ENCODE measurements at places on chromosomes 4 and X.

- DNase-seq, result no peak
Measured at GRCh38 chr4:134999169-134999568, 797.6 kb upstream of the PABPC4L start.

GRCh38 chr4:158209825-158210807, at the start of gene TMEM144:
TMEM144 (plus strand) TSS chr4:158210486; CDS start chr4:158212668, 2,182 bp downstream.
- peak; percentile 39 for DNase-seq

DNA sequence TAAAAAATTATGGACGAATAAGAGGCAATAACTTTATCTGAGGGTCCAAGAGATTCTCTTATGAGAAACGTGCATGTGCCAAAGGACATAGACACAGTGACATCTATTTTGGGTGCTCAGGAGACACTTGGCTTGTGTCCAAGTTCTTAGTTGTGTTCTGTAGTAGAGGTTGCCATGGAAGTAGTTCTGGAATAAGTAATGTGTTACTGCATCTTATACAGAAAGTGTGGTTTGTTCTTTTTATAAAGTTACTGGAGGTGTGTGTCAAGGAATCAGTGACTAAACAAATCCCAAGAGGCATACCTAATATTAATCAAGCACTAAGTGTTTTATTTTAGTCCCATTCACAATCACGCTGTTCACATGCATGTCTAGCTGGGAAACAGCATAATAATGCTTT, 305.7 kb downstream of the ARHGAP24 start:
- DNase-seq, result no peak

DNA sequence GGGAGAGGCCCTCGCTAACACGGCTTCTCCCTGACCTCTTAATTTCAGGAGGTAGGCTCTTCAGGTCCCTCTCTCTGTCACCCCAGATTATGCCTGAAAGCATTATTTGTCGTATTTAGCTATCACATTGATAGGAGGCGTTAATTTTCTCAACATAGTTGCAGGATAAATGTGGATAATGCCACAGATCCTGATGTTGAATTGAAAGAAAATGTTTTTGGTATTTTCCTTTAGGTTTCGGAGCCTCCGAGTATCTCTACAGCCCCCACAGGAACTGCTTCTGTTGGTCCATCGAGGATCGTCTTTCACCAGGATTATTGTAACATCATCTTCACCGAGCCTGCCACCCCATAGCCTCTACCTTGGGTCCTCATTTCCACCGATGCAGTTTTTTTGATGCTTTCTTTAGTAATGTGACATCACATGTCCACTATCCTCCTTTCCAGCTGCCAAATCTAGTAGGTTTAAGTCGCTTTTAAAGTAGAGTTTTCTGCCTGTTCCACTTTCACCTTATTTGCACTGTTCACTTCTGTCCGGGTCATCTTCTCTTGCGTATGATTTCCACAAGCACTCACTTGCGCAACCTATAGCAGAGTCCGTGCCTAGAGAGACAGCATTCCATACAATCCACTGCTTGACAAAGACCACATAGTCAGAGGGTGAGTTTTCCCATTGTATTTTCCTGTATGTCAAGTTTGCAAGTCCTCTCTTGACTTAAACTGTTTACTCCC, 665 bp downstream of the TIGD2 start:
- no peak for DNase-seq

DNA sequence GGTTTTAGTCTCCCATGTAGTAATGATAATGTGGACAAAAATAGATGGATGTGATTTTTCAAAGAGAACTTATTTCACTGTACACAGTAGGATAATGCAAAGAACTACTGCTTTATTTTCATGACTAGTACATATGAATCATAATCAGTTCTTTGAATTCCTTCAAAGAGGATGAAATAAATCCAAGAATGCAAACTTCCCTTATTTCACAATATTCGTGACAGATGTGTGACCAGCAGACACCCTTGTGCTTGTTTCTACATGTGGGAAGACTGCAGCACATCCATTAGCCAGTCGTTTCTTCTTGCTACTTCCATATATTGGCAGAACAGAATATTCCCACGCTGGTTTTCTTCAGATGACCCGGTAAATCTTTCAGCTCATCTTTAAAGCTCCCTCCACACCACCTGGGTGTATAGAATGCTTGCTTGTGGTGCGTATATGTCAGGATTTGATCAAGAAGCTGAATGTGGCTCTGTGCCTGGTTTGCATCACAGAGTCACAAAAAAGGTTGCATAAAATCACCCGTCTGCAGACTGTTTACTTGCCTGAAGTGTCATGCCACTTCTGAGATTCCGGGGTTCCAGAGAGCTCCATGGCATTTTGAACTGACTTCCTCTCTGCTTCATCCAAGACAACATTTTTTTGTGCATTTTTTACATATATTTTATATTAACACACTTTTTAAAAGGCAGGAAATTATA, 47.7 kb upstream of the FAT4 start:
- no peak for DNase-seq

DNA sequence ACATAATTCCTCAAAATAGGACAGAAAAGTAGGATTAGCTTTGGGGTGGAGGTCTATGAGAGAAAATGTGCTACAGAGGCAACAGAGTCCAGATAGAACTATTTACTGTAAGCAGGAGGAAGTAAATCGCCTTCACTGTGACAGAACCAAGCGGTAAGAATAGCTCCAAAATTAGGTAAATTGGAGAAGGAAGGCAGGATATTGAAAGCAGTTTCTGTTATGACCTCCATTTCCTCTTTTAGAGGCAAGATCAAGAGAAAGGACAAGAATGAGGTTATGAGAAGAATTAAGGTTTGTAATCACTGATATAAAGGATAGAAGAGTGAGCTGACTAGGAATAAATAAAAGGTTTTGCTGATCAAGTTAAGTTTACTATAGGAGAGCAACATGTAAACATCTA, 44.1 kb upstream of the NEUROG2 start:
- DNase-seq, result no peak

- DNase-seq, result no peak
Measured at GRCh38 chr4:144715230-144715629, 69.3 kb downstream of the HHIP start.

- DNase-seq, result no peak
Measured at GRCh38 chr4:2492970-2493369, 24.1 kb downstream of the RNF4 start.

GRCh38 chr4:82421796-82422560, 8.3 kb downstream of the HNRNPDL start:
- DNase-seq, result no peak
